Activated naive CD4-positive, alpha-beta T cell treated with anti-CD3 and anti-CD28 coated beads for 36 hours (primary cell): ENCODE measurements at places on chromosomes 16 and 17. TPM values are rescaled to one million over a fixed set of nuclear protein-coding genes. Genes with fewer than 3 reads are reported as not detected.

- no peak for DNase-seq
Measured at GRCh38 chr17:42660692-42661345, 1.7 kb downstream of the TUBG2 start.

DNA sequence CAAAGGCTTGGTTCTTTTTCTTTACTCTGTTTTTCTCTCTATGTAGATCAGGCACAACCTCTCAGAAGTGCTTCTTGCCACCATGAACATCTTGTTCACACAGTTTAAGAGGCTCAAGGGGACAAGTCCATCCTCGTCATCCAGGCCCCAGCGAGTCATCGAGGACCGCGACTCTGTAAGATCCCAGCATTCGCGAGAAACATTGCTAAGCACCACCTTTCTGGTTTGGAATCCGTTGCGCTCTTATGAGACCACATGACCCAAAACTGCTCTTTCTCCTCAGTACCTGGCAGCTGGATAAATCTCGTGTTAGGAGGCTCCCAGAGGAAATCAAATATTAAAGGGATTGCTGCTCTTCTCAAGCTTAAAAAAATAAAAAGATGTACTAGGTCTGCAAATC is 23.3 kb upstream of the SLC12A3 start:
- DNase-seq: no peak

DNA sequence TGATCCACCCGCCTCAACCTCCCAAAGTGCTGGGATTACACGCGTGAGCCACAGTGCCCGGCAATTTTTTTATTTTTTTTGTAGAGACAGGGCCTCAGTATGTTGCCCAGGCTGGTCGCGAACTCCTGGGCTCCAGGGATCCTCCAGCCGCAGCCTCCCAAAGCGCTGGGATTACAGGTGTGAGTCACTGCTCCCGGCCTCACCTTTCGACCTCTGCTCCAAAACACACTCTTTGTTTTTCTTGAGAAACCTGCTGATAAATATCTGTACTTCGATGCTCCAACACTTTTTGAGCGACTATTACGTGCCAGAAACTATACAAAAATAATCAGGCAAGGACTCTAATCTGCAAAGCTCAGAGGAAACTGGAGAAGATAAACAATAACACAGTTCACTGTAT is 1.0 kb downstream of the MED1 start:
- no peak for DNase-seq

DNA sequence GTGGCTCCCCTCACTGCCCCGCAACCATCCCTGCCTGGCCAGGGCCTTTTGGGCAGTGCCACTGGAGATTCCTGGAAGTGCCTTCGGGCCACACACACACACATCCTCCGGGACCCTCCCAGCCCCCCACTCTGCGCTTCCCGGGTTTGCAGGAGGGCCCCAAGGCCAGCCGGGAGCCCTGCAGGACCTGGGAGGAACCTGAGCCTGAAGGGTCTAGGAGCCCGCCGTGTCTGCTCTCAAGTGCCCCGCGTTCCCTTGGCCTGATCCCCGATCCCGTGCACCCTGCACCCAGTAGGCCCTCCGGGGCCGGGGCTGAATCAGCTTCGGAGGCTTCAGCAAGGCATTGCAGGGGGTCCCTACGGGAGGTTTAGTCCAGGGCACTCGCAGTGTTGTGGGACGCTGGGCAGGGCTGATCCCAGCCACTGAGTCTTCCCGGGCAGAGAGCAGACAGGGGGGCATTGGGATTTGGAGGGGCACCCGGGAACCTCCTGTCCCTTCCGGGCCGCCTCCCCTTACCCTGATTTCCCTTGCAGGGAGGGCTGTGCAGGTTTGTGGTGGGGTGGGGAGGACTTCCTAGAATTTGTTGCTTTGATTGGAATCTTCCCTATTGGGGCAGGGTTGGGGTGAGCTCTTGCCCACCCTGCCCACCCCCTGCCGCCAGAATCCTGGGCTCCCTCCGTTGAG is 36.9 kb downstream of the TMEM235 start:
- DNase-seq: no peak

DNA sequence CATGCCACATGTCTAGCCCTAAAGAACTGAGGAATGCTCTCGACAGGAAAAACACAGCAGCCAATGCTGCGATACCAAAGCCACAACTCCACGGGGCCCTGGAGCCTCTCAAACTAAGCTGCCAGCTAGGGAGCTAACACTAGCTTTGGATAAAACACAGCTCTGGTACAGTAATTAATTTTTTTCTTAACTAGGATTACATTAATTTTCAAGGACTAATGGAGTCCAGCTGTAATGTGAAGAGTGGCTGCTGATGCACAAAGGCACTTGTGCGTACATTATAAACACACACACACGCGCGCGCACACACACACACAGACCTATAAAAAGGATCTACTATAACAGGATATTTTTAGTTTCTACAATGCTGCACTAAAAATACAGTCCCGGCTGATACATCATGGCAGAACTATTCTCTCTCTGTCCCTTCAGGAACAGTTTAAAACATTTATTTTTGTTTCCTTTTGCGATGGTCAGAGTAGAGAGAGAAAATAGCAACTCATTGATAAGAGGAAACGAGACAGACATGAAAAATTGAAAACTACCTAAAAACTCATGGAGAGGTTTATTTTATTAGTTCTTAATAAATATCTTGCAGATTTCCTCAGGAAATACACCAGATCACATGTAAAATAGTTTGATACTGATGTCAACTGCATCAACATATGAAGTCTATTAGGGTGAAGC is 88.5 kb downstream of the SMG6 start:
- no peak for DNase-seq

DNA sequence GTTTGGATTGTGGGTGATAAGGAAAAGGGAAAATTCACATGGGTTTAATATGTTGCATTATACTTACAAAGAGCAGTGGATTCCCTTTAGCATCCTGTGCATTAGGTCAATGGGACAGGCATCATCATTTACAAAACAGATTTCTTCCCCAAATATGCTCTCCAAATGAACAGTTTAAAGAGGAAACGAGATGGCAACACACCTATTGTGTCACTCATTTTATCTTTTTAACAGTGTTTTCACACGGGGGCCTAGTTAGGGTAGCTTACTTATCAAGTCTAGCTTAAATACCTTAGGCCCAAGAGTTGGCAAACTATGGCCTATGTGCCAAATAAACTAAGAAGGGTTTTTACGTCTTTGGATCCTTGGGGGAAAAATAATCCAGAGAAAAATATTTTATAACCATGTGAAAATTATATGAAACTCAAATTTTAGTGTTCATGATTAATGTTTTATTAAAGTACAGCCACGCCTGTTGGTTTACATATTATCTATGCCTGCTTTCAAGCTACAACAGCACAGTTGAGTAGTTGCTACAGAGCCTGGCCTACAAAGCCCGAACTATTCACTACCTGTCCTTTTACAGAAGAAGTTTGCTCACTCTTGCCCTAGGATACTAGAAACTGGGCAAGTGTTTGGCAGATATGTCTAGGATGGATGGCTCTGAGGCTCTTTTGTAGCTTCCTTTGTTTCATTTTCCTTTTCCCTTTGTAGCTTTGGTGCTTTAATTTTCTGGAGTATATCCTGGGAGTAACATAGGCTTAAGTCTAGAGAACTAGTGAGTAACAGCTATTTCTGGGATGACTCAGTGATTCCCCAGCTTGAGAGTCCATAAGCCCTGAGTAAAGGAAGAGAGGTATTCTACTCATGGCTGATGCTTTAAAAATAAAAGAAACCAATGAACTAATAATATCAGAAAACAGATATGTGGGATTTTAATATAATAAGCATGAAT is 12.4 kb downstream of the NUP93 start:
- no peak for DNase-seq

GRCh38 chr17:28949185-28950016 is 1.9 kb downstream of the PHF12 start:
- DNase-seq: peak; percentile 82

- no peak for DNase-seq
Measured at GRCh38 chr16:87016046-87017035, 300.9 kb downstream of the C16orf95 start.

DNA sequence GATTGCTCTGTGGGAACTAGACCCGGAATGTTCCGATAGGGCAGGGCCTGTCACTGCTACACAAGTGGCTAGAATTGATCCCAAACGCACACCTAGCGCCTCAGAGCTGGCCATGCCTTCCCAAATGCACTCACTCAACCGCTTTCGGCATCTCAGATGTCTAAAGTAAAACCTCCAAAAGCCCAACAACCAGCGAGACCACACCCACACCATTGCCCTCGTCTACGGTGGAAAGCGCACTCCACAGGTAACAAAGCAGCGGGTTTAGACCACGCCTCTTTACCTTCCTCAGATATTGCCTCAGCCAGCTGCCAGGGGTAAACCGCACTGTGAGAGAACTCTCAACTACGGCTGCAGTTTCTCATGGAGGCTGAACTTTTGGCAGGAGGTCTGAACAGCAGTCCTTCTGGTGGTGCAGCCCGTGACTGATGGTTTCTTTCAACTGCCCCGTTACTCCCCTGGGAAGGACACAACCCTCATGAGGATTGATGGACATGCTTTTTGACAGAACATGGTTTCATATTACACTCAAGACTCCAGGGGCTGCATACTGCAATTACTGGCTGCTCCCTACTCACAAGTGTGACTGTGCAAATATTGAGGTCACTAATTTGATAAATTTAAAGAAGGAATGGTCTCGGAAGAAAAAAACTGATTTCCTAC is 34.5 kb downstream of the USP7 start:
- DNase-seq: no peak

DNA sequence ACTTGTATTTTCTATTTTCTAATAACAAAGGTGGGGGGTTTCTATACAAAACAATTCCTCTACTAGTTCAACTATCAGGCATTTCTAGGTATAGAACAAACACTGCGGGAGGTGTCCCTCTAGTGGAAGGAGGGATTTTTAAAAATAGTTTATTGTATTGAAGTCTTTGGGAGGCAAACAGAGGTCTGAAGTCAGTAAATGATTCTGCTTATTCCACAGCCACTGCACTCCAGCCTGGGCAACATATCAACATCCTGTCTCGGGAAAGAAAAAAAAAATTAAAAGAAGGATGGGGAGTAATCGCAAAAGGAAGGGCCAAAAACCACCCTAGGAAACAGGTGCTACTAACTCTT is 648 bp upstream of the ERCC4 start:
- no peak for DNase-seq

- peak; percentile 70 for DNase-seq
Measured at GRCh38 chr17:58303971-58304749, 23.4 kb upstream of the MPO start.

GRCh38 chr17:74070998-74071679 is 132.3 kb upstream of the RPL38 start:
- DNase-seq: no peak

DNA sequence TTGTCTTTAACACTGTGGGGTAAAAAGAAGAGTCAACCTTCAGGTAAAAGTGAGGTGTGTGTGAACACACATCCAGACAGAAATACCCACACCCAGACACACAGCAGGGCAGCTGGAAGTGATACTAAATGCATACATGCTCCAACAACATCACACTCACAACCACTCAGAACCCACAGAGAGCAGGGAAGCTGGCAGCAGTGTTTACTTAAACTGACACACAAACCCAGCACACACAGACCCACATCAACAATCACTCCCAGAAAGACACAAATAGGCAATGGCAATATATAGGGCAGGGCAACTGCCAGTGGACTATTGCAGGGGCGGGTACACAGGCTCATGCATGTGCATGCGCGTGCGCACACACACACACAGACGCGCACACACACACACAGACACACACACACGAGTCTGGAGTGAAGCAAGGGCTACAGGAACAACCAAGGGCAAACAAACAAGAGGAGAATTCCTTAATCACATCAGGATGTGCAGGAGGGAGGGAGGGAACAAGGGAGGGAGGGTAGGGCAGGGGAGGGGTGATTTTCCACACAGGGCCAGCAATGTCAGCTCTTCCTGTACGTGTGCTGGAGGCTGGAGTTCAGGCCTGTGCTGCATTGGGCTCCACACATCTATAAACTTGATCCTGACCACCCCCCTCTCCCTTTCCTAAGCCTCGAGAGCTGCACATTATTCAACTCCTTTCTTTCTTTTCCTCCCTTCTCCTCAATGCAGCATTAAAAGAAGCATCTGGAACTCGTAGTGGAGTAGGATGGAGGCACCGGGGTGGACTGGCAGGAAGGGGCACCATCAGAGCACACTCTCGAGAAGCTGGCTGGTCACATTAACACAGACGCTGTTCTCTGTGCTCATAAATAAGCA is 30.1 kb downstream of the HIC1 start:
- no peak for DNase-seq

- DNase-seq: no peak
Measured at GRCh38 chr16:55571191-55571897, 4.9 kb downstream of the CAPNS2 start.

- no peak for DNase-seq
Measured at GRCh38 chr16:5852151-5852550, 754.6 kb upstream of the EEF2KMT start.

GRCh38 chr17:67487506-67487905 is 110.4 kb downstream of the PITPNC1 start:
- DNase-seq: no peak

- DNase-seq: no peak
Measured at GRCh38 chr17:62163847-62164246, 98.8 kb upstream of the MED13 start.

DNA sequence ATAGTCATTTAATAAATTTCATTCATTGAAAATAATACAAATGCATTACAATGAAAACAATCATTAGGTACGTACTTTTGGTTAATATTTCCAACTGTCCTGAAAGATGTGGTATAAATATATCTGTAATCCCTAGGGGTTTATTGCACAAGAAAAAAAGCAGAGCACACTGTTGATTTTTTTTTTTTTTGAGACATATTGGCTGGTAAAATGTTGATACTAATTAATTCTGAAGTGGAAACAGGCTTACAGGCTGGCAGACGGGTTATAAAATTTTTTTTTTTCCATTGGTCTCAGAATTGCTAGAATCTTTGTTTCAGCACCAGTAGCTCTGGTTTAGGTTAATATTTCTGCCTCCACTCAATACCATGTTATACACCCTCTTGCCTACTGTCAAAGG is 193.6 kb downstream of the MAP2K6 start:
- no peak for DNase-seq

DNA sequence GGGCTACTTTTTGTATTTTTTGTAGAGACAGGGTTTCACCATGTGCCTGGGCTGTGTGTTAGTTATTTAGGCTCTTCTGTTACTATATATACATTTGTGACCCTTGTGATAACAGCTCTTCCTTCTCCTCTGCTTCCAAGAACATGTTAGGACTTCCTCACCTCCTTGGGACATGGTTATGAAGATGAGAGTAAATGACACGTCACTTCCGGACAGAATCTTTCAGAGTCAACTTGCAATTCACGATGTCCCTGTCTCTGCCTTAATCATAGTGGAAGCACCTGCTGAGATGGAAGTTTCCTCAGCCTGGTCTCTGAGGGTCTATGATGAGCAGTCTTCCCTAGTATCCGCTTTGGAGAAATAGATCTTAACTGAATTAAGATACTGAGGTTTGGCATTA is 42.9 kb downstream of the CCDC42 start:
- DNase-seq: no peak

- peak; percentile 65 for DNase-seq
Measured at GRCh38 chr17:36703860-36704266, 102.5 kb downstream of the MRM1 start.

GRCh38 chr17:14672830-14673229 is 371.9 kb downstream of the HS3ST3B1 start:
- no peak for DNase-seq

Gene TMEM100
- not detected for total RNA-seq

Gene FBXW10
- total RNA-seq: not detected

Gene GNAO1
- total RNA-seq: 0.50 TPM

Gene SMIM36
- total RNA-seq: not detected

Gene OR2C1
- not detected for total RNA-seq

Gene MYO15B
- 24.6 TPM for total RNA-seq

Gene RAMP2
- total RNA-seq: not detected

Gene REXO5
- total RNA-seq: 26.4 TPM

Gene IQCK
- total RNA-seq: 3.9 TPM

Gene DPEP2
- total RNA-seq: 3.1 TPM

Gene SDR42E2
- 0.15 TPM for total RNA-seq

Gene MAP1LC3B
- 62.5 TPM for total RNA-seq
